ENCODE measurements at places on chromosomes 2 and 18.

- no peak for DNase-seq
These were observed 116.7 kb upstream of the COPS8 start for GRCh38 chr2:236968880-236969534.

- no peak for DNase-seq
These were observed 438.0 kb upstream of the ID2 start for GRCh38 chr2:8243748-8244400.

DNA sequence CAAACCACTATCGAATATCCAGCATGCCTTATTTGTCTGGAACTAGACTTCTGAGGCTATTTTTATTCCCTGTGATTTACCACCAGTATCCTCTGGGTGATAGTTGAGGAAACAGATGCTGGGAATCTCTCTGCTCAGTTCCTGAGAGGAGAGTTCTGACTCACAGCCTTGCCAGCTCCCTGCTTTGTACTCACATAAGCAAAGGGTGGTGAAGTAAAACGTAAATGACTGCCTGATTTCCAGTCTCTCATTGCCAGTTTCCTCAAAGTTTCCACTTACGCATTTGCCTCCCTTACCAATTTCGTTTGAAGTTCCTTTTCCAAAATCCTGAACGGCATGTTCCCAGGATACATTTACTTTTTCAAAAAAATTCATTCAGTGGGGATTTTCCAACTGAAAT is 69.2 kb upstream of the HNRNPA3 start:
- no peak for DNase-seq

GRCh38 chr18:5276947-5277346 is 18.6 kb downstream of the ZBTB14 start:
- DNase-seq = no peak

DNA sequence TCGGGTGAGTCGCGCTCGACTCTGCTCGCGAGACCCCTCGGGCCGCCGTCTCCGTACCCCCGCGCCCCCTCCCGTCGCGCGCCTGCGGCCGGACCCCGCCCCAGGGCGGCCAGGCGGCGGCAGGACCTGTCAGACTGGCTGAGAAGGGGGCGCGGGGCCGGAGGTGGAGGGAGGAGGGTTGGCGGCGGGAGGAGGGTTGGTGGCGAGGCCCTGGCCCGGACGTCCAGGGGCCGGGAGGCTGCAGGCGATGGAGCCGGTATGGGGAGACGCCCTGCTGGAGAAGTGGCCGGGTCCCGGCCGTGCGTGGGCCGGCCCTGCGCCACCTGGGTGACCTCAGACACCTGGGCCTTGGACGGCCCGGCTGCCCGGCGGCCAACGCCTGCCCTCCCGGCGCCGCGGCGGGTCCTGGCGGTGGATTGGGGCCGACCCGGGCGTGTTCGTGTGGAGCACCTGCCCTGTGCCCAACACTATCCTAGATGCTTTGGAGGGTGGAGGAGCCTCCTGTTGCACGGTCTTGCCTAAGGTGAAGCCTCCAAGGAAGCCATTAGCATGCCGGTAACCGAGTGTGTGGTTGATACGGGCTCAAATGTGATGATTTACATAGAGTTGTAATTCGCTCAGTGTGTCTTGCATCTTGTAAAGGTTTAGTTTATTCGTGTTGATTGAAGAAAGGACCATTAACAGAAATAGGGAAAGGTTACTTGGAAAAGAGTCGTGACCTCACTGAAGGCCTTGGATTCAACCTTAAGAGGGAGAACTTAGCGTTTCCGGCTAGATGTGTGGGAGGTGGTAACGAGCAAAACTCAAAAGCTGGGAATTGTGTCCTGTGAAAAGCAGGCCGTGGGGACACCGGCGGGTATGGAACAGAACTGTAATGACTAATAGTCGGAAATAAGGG is 550 bp downstream of the MYL12B start:
- DNase-seq = no peak

- no peak for DNase-seq
These were observed 305.5 kb upstream of the HDAC4 start for GRCh38 chr2:239706367-239706766.

All from 8988T (cell line).